ENCODE measurements at places on chromosomes 6 and 20.
A peak's percentile ranks its signal among the peaks of the same experiment; 100 is the strongest.

- DNase-seq = no peak
Observed at GRCh38 chr6:26454631-26455030, 3.1 kb upstream of the BTN2A1 start.

DNA sequence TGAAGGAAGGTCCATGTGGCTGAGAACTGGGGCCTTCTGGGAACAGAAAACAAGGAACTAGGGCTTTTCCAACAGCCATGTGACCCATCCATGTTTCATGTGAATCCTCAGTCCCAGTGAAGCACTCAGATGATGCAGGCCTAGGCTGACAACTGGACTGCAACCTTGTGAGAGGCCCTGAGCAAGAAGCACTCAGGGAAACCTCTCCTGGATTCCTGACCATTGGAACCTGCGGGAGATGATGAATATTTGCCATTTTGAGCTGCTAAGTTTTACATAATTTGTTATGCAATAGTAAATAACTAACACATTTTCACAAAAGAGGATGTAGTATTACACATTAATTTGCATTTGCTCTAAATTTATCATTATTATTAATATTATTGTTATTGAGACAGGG, 38.4 kb upstream of the HLA-G start:
- DNase-seq = no peak

DNA sequence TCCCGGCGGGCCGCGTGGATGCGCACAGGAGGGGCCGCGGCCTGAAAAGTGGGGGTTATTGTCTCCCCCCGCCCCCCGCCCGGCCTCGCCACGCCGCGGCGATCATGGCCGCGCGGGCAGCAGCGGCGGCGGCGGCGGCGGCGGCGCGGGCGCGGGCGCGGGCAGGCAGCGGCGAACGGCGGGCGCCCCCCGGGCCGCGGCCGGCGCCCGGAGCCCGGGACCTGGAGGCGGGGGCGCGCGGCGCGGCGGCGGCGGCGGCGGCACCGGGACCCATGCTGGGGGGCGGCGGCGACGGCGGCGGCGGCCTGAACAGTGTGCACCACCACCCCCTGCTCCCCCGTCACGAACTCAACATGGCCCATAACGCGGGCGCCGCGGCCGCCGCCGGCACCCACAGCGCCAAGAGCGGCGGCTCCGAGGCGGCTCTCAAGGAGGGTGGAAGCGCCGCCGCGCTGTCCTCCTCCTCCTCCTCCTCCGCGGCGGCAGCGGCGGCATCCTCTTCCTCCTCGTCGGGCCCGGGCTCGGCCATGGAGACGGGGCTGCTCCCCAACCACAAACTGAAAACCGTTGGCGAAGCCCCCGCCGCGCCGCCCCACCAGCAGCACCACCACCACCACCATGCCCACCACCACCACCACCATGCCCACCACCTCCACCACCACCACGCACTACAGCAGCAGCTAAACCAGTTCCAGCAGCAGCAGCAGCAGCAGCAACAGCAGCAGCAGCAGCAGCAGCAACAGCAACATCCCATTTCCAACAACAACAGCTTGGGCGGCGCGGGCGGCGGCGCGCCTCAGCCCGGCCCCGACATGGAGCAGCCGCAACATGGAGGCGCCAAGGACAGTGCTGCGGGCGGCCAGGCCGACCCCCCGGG, 637 bp downstream of the ARID1B start:
- DNase-seq = peak; percentile 46

- no peak for DNase-seq
Observed at GRCh38 chr6:32763421-32763820, at the start of gene HLA-DQB2. Gene HLA-DQB2 (minus strand): TSS chr6:32763532. CDS start chr6:32763470, 62 bp downstream.

- DNase-seq = no peak
Observed at GRCh38 chr20:20399531-20400500, 31.9 kb downstream of the INSM1 start.

DNA sequence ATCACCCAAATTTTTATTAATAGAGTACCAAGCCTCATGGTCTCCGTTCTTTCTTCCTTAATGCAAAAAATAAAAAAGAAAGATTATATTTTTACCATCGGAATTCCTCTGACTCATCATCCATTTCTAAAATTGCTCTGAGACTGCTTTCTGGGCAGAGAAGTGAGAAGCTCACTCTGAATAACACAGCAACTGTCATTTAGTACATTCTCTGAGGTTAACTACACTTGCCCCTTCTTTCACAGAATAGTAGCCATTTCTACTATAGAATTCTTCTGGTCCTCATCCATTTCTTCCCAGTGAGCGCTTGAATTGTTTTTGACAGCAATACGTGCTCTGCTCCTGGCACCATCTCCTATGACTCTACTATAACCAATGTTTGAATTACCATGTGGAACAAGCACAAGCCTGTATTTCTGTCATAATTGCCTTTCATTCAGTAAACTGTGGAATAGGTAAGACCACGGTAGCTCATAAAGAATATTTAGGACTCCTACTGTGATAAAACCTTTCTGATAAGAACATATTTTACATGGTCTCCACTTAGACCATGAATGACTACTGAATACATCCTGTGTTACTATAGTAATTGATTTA, 435.5 kb upstream of the NRSN1 start:
- no peak for DNase-seq

DNA sequence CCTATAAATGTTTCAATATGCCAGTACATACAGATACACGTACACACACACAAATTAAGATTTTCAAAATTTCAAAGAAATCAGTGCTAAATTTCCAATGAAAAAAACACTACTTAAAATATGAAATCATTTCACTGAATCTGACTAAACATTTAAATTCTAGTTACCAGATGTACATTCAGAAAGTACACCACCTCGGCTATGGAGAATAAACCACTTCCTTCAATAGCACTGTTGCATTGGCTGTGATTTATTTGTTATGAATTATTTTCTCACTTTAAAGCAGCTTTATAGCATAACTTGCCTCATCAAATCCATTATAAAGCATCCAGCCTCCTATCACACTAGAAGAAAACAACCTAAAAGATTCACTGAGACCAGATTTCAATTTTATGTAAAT, 36.6 kb downstream of the HBS1L start:
- DNase-seq = no peak

DNA sequence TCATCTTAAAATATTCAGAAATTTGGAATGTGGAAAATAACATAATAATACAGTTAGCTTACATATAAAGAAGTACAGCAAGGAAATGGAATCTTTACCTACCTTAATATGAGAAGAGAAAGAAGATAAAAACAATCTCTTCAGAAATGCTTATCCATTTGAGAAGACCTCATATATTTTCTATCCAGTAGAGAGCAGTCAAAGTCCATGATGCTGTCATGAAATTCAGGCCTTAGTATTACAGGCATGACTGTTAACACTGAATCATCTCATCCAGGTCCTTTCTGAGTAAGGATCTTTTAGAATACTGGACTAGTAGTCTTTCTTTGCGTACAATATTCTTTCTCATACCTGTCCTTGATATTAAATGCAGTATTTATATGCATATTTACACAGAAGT, 713.4 kb downstream of the CD109 start:
- DNase-seq = no peak

DNA sequence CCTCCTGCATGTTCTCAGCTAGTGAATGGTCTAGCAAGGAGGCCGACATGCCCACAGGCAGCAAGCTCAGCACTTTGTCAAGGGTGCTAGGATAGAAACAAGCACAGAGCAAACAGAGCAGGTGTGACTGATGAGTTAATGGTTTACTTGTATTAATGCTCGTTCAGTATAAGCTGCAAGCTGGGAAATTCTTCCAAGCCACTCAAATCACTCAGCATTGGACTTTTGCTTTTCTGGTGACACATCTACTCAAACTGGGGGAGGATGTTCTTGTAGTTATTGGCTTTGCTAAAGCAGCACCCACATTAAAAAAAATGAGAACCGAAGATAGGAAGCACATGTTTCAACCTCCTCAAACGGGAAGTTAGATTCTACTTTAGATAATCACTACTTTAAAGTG, 43.1 kb upstream of the NEDD9 start:
- no peak for DNase-seq

- no peak for DNase-seq
Observed at GRCh38 chr6:110735666-110736065, 79.6 kb downstream of the CDK19 start.

- no peak for DNase-seq
Observed at GRCh38 chr6:22800451-22800850, 231.1 kb downstream of the HDGFL1 start.

- DNase-seq = no peak
Observed at GRCh38 chr20:51196991-51197651, 174.2 kb upstream of the KCNG1 start.

DNA sequence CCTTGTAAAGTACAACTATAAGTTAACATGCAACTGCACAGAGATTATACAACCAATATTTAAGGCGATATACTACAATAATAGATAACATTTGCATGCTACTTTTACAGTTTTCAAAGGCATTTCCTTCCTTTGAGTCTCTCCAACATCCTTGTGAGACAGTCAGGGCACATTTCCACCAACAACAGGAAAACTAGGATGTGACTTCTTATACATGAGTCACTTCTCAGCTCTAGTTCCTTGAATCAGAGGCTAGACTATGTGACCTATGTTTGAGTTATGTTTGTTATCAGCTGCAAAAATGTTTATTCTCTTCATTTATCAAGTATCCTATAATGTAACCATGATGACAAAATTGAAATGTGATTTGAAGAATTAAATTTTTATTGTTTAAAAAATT, 51.7 kb upstream of the TFAP2D start:
- DNase-seq = no peak

GRCh38 chr6:151229401-151230276, 10.1 kb upstream of the AKAP12 start:
- peak; percentile 27 for DNase-seq

- no peak for DNase-seq
Observed at GRCh38 chr6:107607116-107607515, 117.2 kb downstream of the SOBP start.

DNA sequence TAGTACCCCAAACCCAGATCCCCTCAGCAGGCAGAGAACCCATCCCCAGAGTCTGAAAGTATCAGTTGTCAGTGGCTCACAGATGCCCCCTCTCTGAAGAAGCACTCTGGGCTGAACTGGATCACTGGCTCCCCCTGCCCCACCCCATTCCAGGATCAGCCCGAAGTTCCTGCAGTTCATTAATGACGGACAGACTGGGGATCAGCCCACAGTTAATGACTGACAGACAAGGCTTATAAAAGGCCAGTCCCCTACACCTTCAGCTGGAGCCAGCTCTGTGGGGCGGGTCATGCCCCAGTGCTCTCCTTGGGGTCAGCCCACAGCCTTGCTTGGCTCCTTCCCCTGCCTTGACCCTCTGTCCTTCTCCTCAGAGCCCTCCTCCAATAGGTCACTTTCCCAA, 21.7 kb downstream of the KIAA1755 start:
- DNase-seq = no peak

GRCh38 chr6:25279748-25280343, 672 bp downstream of the CARMIL1 start:
- no peak for DNase-seq

DNA sequence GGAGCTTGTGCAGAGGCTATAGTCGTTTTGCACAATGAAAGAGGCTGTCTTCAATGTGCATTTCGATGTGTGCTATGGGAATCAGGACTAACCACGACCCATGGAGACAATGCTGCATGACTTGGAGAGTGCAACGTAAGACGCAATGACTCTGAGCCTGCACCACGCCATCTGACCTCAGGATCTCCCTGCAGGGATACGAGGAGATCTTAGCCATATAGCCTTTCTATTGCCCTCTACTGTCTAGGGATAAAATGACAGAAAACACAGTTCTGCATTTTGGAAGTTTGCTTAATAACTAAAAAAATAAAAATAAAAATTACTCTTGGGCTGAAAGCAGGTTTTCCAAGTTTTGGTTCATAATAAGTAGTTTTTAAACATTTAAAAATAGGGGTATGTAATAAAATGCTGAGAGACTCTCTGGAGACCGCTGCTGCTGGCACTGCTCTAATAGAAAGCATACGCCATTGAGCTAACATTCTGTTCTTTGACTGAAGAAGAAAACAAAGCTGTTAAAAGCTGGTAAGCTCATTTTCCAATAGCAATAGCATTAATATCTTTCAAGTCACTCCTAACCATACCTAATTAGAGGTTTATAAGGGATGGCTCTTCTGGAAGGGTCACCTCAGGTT, 87.2 kb downstream of the PDE7B start:
- no peak for DNase-seq

DNA sequence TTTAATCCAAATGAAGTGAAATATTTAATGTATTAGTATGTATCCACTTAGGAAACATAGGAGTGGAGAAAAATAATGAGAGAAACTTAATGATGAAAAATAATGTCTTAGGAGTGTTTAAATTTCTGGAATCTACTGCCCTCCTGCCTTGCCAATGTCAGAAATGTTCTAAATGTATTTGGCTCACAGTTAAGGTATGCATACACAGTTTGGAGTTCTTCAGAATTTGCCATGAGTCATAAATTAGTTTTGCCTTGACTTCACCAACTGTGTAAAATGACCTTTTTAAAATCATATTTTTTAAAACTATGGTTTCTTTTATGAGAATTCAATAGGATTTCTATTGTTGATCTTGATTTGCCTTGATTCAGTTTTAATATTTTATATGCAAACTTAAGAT, 191.7 kb upstream of the HSF2 start:
- DNase-seq = no peak

- DNase-seq = no peak
Observed at GRCh38 chr6:780706-781105, 87.8 kb upstream of the EXOC2 start.

DNA sequence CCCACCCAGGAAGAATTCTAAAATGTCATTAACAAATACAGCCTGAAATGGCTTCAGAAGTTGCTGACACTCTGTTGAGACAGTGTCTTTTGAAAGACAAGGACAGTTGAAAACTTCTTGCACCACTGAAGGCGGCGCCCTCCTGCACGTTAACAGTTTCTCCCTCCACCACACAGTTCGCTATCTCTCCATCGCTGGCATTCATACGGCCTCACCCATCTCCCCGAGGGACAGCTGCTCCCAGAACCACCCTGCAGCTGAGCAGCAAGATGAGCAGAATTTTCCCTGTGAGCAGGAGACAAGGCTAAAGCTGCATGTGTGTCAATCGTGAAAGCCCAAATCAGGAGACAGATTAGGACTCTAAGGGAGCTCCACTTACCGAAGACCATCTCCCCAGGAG, 113.3 kb downstream of the LY86 start:
- DNase-seq = no peak

- DNase-seq = no peak
Observed at GRCh38 chr6:136922685-136923006, 545 bp downstream of the SLC35D3 start.

GRCh38 chr6:113433335-113433991, 423.7 kb upstream of the MARCKS start:
- DNase-seq = no peak

DNA sequence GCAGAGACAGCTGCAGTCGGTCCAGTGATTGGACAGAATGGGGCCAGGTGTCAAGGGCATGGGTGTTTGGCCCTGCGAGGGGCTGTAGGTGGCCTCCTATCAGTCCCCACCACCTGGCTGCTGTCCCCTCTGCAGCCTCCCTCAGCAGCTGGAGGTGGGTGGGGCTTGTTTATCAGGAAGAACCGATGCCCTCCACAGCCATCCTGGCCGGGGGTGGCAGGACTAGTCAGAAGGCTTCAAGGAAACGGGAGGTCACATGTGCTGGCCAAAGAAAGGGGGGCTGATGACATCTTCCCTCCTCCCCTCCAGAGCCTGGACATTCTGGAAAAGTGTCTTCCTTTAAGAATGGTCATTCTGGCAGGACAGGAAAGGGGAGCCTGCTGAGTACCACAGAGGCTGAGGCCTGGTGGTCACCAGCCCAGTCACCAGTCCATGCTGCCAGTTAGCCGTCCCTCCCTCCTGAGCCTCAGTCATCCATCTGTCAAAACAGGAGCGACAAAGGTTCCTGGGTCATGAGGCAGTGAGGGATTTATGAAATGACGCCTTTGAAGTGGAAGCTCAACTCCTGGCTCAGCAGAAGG, 4.1 kb downstream of the FAM210B start:
- no peak for DNase-seq

Measured in stimulated activated CD8-positive, alpha-beta memory T cell treated with anti-CD3 and anti-CD28 coated beads, Interleukin-4, amount 100 ng/mL, for 24 hours (primary cell).